ENCODE measurements at places on chromosomes 3 and 15.
A peak's percentile ranks its signal among the peaks of the same experiment; 100 is the strongest.

- DNase-seq: no peak
These were observed 33.9 kb downstream of the SNRK start for GRCh38 chr3:43320288-43320687.

GRCh38 chr3:175007306-175007705 is 148.2 kb downstream of the NAALADL2 start:
- no peak for DNase-seq

DNA sequence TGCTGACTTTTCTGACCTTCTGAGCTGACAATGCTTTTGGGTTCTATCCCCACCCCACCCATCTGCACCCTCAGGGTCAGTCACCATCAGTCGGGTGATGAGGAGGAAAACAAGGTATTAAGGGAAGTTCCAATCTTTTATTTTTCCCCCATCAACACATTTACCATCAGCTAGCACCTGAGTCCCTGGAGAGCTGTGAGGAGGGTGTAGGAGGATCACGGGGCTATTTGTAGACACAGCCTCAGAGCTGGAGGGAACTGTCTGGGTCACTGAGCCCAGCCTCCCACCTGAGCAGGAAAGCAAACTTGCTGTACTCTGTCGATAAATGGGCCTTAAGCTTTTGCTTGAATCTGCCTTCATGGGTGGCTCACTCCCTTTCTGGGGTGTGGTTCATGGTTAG is 24.8 kb upstream of the ZFAND6 start:
- no peak for DNase-seq

- DNase-seq: no peak
These were observed 13.1 kb downstream of the CMTM7 start for GRCh38 chr3:32404714-32405113.

DNA sequence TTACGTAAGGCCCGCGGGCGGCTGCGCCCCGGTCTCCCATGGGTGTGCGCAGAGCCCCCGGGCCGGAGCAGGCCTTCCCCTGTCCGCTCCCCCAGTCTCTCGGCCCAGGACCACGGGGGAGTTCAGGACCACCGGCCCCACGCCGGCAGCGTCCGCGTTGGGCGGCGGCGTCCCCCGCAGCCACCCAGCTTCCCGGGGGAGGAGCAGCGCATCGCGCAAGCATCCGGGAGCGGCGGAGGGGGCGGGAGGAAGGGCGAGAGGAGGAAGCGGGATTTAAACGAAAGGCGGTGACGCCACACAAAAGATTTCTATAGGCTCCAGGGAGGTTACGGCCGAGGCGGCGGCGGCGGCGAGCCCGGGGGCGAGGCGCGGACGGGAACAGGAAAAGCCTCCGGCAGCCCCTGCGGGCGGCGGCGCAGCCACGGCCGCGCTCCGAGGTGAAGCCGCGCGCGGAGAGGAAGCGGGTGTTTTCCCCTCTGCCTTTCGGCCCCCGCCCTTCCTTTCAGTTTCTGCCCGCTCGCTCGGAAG is at the start of gene TLNRD1:
TLNRD1 (plus strand) TSS at position 300 of the 528 bp plus-strand sequence. CDS start 1,349 bp downstream, outside the sequence.
- DNase-seq: peak; percentile 48

- DNase-seq: no peak
These were observed 163.7 kb upstream of the CBLB start for GRCh38 chr3:106032479-106032878.

GRCh38 chr3:174737966-174738365 is 121.2 kb upstream of the NAALADL2 start:
- no peak for DNase-seq

DNA sequence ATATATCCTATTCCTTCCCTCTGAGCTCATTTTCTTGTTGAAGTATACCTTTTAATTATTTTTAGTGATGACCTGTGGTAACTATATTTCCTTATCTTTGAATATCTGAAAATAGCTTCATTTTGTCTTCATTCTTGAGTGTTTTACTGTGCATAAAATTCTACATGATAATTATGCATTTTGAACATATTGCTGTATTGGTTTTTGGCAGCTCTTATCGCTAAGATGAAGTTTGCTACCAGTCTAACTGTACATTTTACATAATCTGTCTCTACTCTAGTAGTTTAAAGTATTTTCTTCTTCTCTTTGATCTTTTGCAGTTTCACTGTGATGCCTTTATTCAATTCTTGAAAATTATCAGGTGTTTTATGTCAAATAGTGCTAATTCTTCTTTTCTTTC is 189.5 kb downstream of the ISL2 start:
- DNase-seq: no peak

GRCh38 chr3:134149286-134149685 is 101.4 kb downstream of the RYK start:
- no peak for DNase-seq

DNA sequence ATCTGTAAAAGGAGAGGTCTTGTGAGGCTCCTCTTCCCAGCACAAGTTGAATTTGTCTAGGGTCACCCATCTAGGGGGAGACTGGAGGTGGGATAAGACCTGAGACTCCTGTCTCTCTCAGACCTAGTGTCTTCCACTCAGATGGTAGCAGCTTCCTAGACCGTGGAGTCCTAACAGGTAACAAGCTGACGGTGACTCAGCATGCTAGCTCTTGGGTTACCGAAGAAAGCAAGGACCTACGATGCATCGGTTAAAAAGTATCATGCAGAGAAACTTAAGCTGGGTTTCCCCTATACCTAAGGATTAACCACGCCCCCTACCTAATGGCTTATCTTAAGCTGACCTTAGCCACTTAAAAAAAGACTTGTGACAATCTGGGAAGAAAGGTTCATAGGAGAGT is 7.6 kb downstream of the LRRN1 start:
- DNase-seq: no peak

DNA sequence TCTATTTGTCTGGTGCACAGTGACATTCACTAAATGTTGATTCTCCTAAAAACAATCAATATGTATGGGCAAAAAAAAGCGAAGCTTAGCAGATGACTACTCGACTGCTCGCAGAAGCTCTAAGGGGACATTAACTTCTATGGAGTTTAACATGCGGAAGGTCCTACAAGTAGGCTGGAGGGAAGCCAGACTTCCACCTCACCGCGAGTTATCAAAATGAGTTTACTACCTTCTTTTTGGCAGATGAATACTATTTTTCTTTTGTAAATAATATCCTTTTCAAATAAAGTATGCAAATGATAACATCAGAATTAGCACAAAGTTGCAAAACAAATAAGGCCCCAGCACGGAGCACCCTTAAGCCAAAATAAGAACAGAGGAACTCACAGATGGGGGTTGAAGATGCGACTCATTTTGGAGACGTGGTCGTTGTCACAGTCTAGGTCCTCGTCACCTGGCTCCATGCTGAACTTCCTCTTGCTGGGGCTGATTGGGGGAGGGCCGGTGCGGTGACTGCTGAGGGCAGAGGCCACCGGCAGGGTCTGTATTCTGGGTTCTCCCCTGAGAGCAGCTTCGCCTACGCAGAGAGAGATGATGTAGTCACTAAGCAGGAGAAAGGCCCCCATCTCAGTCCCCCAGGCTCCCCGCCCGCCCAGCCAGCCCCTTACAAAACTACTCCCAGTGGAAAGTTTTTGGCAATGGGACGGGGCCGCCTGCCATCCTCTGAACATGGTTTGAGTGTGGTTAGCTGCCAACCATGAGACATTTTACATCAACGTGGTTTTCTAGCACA is 42.1 kb downstream of the VGLL4 start:
- no peak for DNase-seq

GRCh38 chr3:47324278-47324865 is 41.6 kb downstream of the KLHL18 start:
- peak; percentile 12 for DNase-seq

- DNase-seq: no peak
These were observed 38.8 kb downstream of the IMPG2 start for GRCh38 chr3:101281521-101282030.

DNA sequence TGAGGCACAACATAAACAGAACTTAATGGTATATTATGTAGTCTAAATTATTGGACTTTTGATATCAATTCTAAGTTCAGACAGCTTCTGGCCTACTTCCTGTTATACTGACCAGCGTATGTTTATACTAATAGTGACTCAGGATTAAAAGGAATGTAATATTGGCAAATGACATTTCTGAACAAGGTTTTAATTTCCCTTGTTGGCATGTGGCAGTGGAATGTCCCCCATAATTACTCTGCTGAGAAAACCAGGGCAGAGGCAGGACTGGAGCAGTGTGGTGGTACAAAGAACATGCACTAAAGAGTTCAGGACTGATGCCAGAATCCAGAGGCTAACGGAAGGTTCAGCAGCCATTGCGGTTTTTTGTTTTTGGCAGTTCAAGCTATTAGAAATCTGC is 184.0 kb downstream of the KCNAB1 start:
- no peak for DNase-seq

- DNase-seq: no peak
These were observed 45.5 kb downstream of the TMOD3 start for GRCh38 chr15:51874751-51875644.

DNA sequence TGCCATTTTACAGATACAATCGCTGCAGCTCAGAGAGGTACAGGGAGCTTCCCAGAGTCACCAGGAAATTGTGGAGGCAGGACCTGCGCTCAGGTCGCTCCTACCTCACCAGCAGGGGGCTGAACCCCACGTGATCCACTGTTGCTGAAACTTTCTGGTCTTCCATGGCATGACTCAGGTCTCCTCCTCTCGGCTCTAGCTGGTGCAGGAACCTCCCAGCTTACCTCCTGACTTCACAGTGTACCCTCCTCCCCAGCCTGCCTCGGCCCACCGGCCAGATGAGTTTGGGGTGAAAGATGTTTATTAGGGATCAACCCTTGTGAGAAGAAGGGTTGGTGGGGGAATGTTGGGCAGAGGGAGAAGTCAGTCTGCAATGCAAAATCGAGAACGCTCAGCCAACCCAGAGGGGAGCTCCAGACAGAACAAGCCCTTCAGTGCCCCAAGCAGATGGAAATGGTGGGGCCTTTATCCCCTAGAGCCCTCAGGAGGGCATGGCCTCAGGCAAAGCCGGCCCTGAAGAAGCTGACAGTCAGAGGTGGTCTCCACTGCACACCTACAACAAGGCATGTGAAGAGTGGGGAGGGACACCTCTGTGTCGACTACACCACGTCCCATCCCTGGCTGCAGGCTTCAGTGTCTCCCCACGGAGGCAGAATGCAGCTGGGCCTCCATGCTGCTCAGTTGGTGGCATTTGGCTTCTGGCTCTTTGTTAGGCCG is 118.6 kb upstream of the PRR20G start:
- no peak for DNase-seq

DNA sequence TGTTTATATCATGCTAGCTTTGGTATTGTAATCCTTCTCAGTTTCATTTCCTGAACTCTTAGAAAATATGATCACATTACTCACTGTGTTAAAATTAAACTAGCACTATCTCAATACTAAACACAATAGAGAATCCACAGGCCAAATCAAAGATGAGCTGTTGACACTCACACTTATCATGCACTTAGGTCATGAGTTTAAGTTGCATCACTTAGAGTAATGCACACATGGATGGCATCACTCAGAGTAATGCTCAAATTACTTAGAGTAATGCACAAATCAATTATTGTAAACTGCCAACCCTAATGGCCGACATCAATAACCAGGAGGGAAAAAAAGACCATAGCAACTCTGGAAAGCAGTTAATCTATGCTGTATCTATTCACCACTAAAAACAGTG is 40.0 kb upstream of the MCF2L2 start:
- no peak for DNase-seq

- no peak for DNase-seq
These were observed 138.5 kb upstream of the ANKRD28 start for GRCh38 chr3:15936312-15936711.

GRCh38 chr3:113218011-113218680 is 6.8 kb downstream of the BOC start:
- no peak for DNase-seq

All from NCI-H748 treated with DMSO at 0.1 percent for 48 hours (cell line).